Dermis microvascular lymphatic vessel endothelial cell (primary cell): ENCODE measurements at places on chromosomes 2 and 18. TPM values are rescaled to one million over a fixed set of nuclear protein-coding genes. Genes with fewer than 3 reads are reported as not detected.

Gene TUBB8B
- total RNA-seq: not detected in 2 replicates

Gene C1QL2
- total RNA-seq: not detected in 2 replicates

Gene AGXT
- total RNA-seq: not detected in 2 replicates

Gene GCKR
- total RNA-seq: 0.13 TPM in 1 of 2 replicates, not detected in the other

Gene RTP5
- total RNA-seq: not detected in 2 replicates

Gene AFG3L2
- 33.4 and 36.8 TPM in 2 replicates for total RNA-seq

Gene CCDC141
- 0.63 and 1.5 TPM in 2 replicates for total RNA-seq

Gene ABCG5
- total RNA-seq: not detected in 2 replicates

Gene DLX1
- total RNA-seq: under 0.01 TPM in 1 of 2 replicates, not detected in the other

Gene UGT1A8
- total RNA-seq: not detected in 2 replicates

Gene HOXD13
- under 0.01 TPM in 1 of 2 replicates, not detected in the other for total RNA-seq

Gene CAPN14
- total RNA-seq: under 0.01 TPM in 2 replicates

Gene RNF144A
- total RNA-seq: 10.5 and 12.3 TPM in 2 replicates

Gene ZNF519
- 2.7 and 3.1 TPM in 2 replicates for total RNA-seq

Gene SLC19A3
- total RNA-seq: under 0.01 and 0.13 TPM in 2 replicates

Gene LCT
- not detected in 2 replicates for total RNA-seq

Gene LBX2
- total RNA-seq: 0.39 and 0.51 TPM in 2 replicates

Gene NDC80
- total RNA-seq: 6.8 and 20.8 TPM in 2 replicates

Gene MEP1B
- total RNA-seq: not detected in 2 replicates

Gene SLC8A1
- 0.13 TPM in 2 replicates for total RNA-seq

Gene ZDBF2
- total RNA-seq: 8.2 and 12.0 TPM in 2 replicates

Gene C2orf92
- total RNA-seq: 1.5 and 2.3 TPM in 2 replicates

Gene MOGAT1
- not detected in 2 replicates for total RNA-seq

Gene LBH
- 52.0 and 117 TPM in 2 replicates for total RNA-seq

Gene LIPG
- total RNA-seq: 1.3 and 4.2 TPM in 2 replicates

Gene MAB21L4
- total RNA-seq: not detected in 2 replicates

Gene AQP12B
- not detected in 2 replicates for total RNA-seq

Gene ACMSD
- total RNA-seq: not detected in 2 replicates

Gene PPP3R1
- total RNA-seq: 16.6 and 25.8 TPM in 2 replicates

Gene TMEM198
- total RNA-seq: not detected in 2 replicates

Gene CTDP1
- total RNA-seq: 19.9 and 27.7 TPM in 2 replicates

Gene C18orf63
- not detected in 2 replicates for total RNA-seq

Gene CDH19
- total RNA-seq: under 0.01 TPM in 2 replicates

Gene FAM210A
- total RNA-seq: 15.0 and 28.2 TPM in 2 replicates

Gene CELF4
- 0.13 and 0.25 TPM in 2 replicates for total RNA-seq

Gene GKN1
- not detected in 2 replicates for total RNA-seq

Gene ZNF804A
- not detected in 2 replicates for total RNA-seq

Gene TBR1
- total RNA-seq: under 0.01 TPM in 2 replicates

Gene BBS5
- 1.4 and 1.6 TPM in 2 replicates for total RNA-seq

Gene TMEM185B
- 19.0 and 34.8 TPM in 2 replicates for total RNA-seq

Gene CCBE1
- under 0.01 and 0.13 TPM in 2 replicates for total RNA-seq

Gene DAPL1
- total RNA-seq: not detected in 2 replicates

Gene CIB4
- total RNA-seq: not detected in 2 replicates

Gene RBBP8
- 10.5 and 14.0 TPM in 2 replicates for total RNA-seq

Gene CD8B2
- total RNA-seq: not detected in 2 replicates

Gene THSD7B
- total RNA-seq: not detected in 2 replicates

Gene CCDC178
- 0.51 TPM in 2 replicates for total RNA-seq

Gene FBXO36
- 1.0 and 1.2 TPM in 2 replicates for total RNA-seq

Gene DUSP19
- total RNA-seq: 2.1 and 2.4 TPM in 2 replicates

Gene GATA6
- 0.13 and 0.51 TPM in 2 replicates for total RNA-seq

Gene GTF2A1L
- 0.13 TPM in 2 replicates for total RNA-seq

Gene ADAM23
- total RNA-seq: 0.77 and 1.0 TPM in 2 replicates

Gene LTBP1
- total RNA-seq: 22.1 and 82.4 TPM in 2 replicates

Gene XIRP2
- not detected in 2 replicates for total RNA-seq

Gene SULT1C4
- 108 and 114 TPM in 2 replicates for total RNA-seq

Gene SAG
- total RNA-seq: under 0.01 TPM in 1 of 2 replicates, not detected in the other

Gene FLACC1
- total RNA-seq: 0.13 and 0.39 TPM in 2 replicates

Gene STK17B
- 5.4 and 8.3 TPM in 2 replicates for total RNA-seq

Gene RAB3GAP1
- total RNA-seq: 41.6 and 43.8 TPM in 2 replicates
